ENCODE measurements at places on chromosomes 5 and 9.

DNA sequence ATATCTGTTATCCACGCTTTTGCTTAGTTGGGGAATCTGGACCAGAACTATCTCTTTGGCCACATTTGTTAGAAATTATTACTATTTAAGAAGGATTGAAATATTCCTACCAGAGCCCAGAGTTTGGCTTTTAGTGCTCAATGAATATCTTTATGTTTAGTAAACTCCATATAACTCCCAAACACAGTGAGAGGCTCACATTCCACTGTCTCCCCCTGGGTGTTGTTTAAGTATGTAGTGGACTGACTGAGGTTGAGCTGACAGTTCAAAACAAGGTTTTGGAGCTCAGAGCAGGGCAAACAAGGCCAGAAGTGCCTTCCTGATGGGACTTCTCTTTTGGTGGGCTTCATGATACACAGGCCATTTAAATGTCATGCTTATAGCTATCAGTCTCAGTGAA lies 216.0 kb downstream of the SMARCA2 start:
- no peak for DNase-seq

GRCh38 chr5:83368319-83368718 lies 103.2 kb upstream of the VCAN start:
- DNase-seq: no peak

- no peak for DNase-seq
Measured at GRCh38 chr9:121499427-121500164, at the start of gene GGTA1. Gene GGTA1, minus strand, starts transcription at chr9:121499844. Its CDS starts 31,922 bp downstream, at chr9:121467922.

GRCh38 chr9:37156781-37157356 lies 36.5 kb downstream of the ZCCHC7 start:
- no peak for DNase-seq

- DNase-seq: no peak
Measured at GRCh38 chr9:36382484-36382883, 17.6 kb downstream of the RNF38 start.

DNA sequence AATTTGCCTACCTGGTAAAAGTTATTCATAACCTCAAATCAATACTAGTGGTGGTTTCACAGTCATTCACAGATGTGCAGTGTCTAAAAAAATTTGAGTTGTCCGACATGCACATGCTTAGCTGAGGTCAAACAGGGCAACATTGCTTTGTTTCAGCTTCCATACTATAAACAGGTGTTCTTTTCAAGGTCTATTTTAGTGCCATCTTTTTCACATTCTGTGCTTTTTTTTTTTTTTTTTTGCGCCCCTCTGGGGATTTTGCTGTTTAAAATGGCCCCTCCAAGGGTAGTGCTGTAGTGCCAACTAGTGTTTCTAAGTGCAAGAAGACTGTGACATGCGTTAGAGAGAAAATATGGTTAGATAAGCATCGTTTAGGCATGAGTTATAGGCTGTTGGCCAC lies 14.5 kb downstream of the PHAX start:
- DNase-seq: no peak

DNA sequence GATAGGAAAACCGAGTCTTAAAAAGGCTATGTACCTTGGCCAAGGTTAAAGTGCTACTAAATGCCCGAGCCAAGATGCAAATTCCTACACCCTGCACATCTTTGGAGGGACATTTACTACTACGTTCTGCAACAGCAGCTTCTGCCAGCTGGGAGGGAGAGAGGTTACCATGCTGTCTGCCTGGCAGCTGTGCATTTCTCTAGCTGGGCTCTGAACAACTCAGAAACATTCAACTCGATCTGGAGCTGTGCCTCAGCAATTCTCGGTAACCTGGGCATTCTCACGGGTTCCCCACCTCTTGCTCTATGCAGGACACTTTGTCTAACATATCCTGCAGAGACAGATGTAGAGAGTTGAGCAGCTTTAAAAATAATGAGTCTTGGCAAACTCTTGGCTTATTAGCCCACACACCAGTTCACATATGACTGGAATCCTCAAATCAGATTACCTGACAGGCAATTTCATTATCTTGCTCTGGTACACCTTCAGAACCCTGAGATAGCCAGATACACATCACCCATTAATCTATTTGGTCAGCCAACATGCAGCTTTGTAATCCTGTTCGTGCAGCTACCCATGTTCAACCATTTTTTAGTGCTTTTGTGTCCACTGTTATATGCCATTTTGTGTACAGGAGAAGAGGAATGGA lies 115.8 kb downstream of the EFNA5 start:
- DNase-seq: no peak

DNA sequence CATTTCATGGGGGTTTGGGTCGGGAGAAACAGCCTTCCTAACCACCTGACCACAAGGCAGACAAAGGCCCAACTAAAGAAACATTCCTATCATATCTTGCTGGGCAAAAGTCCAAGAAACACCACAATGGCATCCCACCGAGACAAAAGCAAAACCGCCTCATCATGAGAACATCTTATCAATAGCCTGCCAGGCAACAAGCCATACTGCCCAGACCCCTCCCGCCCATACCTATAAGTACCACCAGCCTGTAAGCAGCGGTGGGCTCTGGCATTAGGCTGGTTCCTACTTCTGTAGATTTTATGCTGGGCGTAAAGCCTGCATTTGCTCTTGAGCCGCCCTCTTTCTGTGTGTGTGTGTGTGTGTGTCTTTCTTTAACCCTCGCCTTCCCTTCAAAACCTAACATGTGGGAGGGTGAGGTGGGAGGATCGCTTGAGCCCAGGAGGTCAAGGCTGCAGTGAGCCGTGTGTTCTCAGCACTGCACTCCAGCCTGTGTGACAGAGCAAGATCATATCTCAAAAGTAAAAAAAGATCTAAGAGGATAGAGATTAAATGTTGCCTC lies 56.9 kb downstream of the PDE6A start:
- no peak for DNase-seq

DNA sequence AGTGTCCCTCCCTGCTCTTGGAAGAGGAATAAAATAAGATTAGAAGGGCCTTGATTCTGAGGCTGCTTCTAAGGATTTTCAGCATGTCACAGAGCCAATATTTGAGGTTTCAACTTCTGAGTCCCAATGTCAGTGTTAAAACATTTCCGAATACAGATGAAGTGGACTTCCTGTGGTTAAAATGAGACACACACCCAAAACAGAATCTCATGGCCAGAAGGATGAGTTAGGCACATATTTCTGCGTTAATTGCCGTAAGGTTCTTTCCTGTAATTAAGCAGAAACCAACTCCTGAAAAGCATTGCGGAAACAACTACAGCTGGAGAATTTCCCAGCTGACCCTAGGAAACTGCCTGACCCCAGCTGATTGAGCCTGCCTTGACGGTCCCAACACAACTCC lies 10.4 kb upstream of the ZNF354B start:
- DNase-seq: no peak

DNA sequence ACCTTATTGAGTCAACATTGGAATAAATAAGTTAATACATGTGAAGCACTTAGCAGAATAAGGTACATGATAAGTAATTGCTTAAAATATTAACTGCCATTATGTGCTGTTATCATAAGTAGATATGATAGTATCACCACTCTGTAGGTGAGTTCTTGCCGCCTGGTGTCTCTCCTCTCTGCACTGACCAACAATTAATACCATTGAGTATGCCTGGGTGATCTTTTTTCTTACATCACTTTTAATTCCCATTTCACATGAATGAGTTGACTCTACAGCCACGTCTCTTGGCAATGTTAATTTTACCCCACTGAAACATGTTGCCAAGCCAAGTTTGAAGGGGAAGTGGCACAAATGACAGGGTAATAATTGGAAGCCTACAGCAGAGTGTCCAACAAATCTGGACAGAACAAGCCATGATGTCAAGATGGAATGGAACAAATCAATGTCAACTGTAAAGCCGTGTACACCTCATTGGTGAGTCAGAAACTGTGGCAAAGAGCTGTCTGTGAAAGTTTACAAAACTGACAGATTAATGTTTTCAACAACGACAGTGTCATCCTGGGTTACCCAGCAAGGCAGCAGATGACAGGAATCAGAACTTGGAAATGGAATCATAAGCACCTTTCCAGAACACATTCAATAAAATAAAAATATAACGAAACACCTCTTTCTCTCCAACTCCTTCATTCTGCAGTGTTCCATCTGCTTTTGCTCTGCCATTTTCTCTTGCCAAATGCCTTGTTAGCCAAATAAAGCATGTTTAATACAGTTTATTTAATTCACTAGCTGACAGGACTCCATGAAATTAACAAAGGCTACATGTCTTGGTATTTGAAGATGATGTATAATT lies 330.9 kb downstream of the CTNND2 start:
- DNase-seq: no peak

DNA sequence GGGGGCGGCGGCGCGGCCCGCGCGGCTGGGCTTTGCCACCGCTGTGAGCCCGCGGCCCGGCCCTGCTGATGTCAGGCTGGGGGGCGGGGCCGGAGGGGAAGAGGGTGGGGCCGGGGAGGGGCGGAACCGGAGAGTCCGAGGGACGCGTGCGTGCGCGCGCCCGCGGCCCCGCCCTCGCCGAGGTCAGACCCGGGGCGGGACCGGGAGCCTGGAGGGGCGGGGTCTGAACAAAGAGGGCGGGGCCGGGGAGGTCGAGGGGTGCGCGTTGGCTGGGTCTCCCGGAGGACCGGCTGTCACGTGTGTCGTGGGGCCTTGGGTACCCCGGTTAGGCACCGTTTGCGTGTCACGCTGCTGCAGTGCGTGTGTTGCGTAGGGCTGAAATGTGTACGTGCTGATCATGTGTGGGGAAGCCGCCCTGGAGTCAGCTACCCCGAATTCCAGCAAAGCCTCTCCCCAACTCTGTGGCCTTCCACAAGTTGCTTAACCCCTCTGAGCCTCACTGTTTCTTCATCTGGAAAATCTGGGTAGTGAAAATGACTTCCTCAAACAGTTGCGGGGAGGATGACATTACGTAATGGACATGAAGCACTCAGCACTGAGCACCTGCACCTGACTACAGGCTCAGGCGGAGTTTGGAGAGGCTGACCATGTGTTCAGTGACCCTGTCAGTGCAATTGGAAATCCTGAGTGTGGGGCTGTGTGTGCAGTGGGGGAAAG lies at the start of gene RALGDS:
RALGDS (minus strand) TSS at position 43 of the 717 bp plus-strand sequence. CDS start 86 bp downstream, outside the sequence.
- DNase-seq: peak; percentile 82

DNA sequence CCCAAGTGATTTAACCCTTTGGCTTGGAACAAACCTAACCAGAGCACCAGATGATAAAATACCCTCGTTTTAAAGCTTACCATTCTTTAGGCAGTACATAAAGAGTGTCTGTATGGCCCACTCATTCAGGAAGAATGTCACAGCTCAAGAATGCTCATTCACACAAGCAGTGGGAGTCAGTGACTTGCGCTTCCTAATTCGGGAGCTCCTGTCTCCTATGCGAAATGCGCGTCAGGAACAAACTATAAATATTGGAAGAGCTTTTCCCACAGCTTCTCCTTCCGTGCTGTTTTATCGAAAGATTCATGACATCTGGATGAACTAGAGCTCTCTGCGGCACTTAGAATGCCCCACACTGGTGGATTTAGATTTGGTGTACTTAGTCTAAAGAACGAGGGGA lies 66.6 kb downstream of the NTRK2 start:
- peak; percentile 25 for DNase-seq

GRCh38 chr5:141916522-141916921 lies 7.1 kb upstream of the DELE1 start:
- DNase-seq: no peak

DNA sequence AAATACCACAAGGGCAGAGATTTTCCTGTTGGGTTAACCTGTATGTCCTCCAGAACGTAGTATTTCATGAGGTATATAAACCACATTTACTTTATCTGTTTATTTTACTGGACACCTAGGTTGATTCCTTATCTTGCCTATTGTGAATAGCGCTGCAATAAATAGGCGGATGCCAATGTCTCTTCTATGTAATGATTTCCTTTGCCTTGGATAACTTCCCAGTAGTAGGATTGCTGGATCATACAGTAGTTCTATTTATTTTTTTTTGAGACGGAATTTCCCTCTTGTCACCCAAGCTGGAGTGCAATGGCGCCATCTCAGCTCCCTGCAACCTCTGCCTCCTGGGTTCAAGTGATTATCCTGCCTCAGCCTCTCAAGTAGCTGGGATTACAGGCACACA lies 15.6 kb upstream of the TUT7 start:
- DNase-seq: no peak

GRCh38 chr5:91390268-91390667 lies 7.2 kb upstream of the ARRDC3 start:
- DNase-seq: no peak

DNA sequence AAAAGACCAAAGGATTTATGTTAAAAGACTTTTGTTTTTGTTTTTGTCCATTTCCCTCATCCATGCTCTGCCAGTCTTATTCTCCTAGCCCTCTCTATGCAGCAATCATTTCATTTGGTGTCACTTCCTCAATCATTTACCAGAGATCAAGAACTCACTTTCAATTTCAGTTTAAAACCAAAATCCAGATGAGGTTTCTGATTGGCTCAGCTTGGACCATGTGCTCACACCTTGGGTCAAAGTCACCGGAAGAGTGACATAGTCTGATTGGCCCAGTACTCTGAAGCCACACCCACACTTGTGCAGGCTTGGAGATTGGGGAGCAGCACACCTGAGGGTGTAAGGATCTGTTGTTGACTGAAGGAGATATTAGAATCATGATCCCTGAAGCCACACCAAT lies 79.6 kb downstream of the TLR4 start:
- DNase-seq: no peak

All from NT2/D1 (cell line).